ENCODE measurements at places on chromosomes 6 and 20.

GRCh38 chr6:96853083-96853482, 15.8 kb upstream of the GPR63 start:
- no peak for DNase-seq

DNA sequence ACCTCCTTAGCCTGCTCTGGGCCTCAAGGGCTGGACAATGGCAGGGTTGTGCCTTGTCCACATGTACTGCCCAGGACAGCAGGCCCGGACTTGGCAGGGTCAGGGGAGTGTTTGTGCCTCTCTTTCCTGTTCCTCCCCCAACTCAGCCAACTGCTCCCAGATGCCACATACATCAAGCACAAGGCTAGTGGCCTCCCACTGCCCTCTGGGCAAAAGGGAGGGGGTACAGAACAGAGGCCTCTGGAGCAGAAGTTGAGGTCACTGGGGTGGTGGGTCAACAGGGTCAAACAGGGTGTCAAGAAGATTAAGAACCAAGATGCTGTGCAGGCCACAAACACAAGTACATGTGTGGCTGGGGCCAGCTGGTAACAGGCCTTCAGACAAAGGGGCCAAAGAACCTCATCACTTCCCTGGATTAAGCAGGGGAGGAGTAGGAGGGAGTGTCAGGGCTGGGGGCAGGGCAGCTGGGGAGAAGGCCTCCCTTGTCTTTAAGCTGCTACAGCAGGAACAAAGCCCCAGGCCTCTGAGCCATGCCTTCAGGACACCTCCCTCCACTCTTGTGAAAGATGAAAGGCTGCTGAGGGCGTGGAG, 36.0 kb downstream of the KCNK5 start:
- DNase-seq: no peak

- no peak for DNase-seq
Measured at GRCh38 chr6:28771401-28772267, 152.2 kb downstream of the TRIM27 start.

GRCh38 chr20:4702562-4703280, 19.0 kb upstream of the PRND start:
- DNase-seq: no peak

GRCh38 chr6:153767127-153767526, 271.9 kb upstream of the OPRM1 start:
- no peak for DNase-seq

GRCh38 chr6:10719964-10720264, 3.0 kb upstream of the TMEM14C start:
- no peak for DNase-seq

GRCh38 chr6:81977486-81977885, 225.0 kb upstream of the TENT5A start:
- no peak for DNase-seq

GRCh38 chr6:79864001-79864400, 83.4 kb downstream of the ELOVL4 start:
- DNase-seq: no peak

GRCh38 chr6:150126641-150127291, 16.1 kb upstream of the PPP1R14C start:
- no peak for DNase-seq

DNA sequence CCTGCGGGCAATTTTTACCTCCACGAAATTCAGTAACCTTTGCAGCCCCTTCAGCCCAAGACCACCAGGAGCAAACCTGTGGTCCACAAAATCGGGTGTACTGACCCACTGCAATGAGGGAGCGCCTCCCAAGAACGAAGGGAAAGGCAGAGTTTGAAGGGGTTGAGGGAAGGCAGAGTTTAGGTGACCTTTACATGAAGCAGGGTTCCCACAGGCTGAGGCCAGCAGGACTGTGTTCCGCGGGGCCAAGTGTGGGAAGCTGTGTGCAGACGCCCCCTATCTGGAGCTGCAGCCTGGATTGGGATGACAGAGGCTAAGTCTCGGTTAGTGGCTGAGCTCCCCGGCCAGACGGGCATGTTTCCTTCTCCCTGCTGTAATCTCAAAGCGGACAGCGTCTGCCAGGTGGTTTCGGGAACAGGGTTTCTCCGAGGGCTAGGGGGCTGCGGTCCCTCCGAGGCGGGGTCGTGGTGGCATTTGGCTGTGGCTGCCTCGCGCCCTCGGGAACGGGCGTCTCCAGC, 826 bp upstream of the PYGB start:
- no peak for DNase-seq
